Activated naive CD4-positive, alpha-beta T cell (primary cell): ENCODE measurements at places on chromosomes 6 and 20.

- no peak for DNase-seq
These were observed 10.6 kb upstream of the SCGN start for GRCh38 chr6:25641377-25641776.

DNA sequence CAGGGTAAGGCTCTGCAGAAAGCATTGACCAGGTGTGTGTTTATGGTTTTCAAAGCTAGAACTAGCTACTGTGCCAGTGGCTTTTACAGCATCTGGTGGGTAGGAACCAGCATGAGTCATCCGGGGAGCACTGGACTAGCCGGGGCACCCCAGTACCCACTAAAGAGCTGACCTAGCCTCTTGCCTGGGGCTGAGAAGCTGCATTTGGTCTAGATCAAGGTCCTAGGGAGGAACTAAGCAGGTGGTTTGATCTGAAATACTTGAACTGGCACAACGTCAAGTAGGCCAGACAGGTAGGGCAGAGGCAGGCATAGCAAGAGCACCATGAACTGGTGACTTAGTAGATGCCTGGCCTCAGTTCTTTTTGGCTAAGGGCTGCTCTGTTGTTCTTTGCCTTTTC is 109.8 kb upstream of the PTPRK start:
- DNase-seq: no peak

DNA sequence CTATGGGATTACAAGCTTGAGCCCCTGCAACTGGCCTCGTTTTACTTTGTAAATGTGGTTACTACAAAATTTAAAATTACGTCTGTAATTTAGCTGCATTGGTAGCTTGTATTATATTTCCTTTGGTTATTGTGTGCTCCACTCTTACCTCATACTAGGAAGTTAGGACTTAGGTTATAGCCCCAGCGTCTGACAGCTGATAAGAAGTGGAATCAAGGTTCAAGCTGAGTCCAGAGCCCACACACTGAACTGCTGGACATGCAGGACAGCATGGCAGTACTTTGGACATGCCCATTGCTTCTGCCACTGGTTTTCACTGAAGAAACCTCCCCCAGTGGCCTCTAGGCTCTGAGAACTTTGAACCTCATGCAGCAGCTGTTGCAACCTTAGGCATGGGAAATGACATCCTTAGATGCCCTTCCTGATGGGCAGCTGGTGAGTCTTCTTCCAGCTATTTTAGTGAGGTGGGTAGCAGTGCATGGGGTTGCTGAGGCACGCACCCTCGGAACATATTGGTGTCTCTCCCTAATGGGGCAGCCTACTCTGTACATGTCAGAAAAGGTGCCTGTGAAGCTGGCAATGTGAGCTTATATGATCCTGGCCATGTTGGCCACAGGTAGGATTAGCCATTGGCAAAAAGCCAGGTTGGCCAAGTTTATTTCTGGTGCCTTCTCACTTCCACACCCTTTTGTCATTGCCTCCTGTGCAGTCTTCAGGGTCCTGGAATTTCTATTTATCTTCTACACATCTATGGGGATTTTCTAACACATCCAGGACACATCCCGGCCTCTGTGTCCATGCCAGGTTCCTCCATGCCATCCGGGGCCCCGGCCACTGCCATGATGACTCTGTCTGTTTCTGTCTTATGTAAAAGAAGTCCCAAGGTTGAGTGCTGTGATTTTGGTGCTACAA is 85.3 kb downstream of the CDS2 start:
- no peak for DNase-seq

DNA sequence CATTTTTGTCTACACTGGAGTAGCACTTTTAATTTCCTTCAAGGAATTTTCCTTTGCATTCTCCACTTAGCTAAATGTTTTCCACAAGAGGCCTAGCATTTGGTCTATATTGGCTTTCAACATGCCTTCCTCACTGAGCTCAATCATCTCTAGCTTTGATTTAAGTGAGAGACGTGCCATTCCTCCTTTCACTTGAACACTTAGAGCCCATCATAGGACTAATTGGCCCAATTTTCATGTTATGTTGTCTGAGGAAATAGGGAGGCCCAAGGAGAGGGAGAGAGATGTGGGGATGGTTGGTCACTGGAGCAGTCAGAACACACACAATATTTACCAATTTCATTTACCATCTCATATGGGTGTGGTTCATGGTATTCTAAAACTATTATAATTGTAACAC is 645.0 kb downstream of the PRKN start:
- DNase-seq: no peak

DNA sequence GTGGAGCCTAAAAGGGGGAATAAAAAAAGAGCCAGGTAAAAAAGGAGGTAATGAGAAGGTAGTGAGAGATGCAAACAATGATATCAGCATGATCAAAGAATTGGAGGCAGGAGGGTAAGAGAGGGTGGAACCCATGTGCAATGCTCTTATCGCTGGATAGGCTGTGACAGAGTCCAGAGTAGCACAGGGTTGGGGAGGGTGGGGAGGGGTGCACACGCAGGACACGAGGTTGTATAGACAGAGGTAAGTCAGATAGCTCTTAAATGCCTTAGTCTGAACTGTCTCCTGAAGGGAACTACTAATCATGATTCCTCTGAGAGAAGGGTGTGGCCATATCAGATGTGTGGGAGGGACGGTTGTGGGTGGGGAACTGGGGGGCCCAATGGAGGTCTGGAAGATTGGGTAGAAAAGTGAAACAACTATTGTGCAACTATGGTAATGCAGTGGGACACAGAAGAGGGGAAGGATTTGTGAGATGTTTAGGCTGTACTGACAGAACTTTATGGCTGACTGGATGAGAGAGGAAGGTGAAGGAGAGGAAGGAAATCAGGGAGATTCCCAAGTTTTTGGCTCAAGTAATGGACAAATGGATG is 354.8 kb downstream of the BTBD9 start:
- DNase-seq: no peak

- no peak for DNase-seq
These were observed 28.9 kb downstream of the VEGFA start for GRCh38 chr6:43798688-43799444.

DNA sequence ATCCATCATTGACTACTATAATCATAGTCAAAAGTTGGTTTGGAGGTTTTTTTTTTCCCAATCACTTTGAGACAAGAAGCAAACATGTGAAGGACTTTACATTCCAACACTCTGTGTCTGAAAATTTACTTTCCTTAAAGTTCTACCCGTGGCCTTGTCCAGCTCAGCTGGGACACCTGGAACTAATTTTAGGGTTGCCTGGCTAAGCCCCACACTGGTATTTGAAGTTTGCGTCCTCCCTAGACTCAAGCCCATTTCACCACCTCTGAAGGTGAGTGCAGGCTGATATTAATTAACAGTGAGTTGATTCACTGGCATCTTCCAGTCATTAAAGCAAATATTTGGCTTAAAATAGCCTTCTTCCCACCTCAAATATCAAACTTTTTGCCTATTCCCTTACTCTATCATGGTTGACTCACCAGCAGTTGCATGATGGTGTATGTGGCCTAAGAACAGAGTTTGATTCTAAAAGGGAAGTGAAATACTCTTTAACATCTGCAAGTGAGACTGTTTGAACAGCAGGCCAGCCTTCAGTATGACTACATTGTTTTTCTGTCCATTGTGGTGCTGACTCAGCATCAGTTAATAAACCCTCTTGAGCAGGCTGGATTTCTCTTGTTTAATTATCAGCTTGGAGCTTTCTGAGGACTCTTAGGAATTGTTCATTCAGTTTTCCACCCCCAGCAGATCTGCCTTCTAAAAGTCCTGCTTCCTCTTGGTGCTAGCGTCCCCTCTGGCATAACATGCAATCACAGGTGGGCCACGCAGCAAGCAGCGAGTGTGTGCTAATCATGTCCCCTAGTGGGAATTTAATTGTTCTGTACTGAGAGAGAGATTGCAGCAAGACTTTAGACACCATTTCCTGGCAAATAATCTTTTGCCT is 1.8 kb upstream of the PRDM1 start:
- no peak for DNase-seq
